ENCODE measurements at places on chromosomes 4 and X.

- no peak for DNase-seq
These were observed 2.7 kb upstream of the GRIA3 start for GRCh38 chrX:123181233-123181914.

DNA sequence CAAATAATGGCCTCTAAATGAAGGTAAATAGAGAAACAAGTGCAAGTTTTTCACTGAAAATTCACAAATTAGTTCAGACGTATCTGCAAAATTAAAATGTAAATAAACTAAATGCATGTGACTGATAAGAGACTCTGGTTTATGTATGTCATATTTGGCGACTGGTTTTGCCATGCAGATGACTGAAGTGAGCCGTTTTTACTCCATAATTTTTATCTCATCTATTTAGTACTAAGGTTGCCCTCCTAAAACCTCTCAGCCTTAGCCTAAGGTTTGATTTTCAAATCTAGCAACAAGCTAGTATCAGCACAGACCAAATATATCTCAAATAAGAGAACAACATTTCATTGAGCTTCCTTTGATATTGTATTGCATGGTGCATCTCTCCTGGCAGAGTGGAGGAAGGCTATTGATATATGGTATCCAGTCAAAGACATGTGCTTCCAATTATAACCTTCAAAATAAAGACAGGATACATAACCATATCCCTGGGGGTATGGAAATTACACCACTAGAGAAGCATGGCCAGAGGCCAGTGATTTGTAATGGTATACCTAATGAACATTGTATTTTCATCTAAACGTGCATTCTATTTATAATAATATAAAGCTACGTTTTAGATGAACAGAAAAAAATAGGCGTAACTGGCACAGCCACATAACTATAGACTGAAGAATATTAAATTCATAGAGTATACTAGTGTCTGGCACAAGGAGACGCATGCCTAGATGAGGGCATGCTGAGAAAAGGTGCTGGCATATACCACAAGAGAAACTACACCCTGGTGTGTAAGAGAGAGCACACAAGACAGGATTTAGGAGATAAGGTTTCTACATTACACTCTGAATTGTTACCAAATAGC is 392.6 kb upstream of the INTU start:
- DNase-seq, result no peak

- DNase-seq, result no peak
These were observed 21.1 kb upstream of the WDR17 start for GRCh38 chr4:176044589-176044951.

- no peak for DNase-seq
These were observed 9.3 kb upstream of the CUL4B start for GRCh38 chrX:120570011-120570600.

GRCh38 chrX:19566359-19567222 is 51.3 kb upstream of the MAP3K15 start:
- DNase-seq, result no peak

DNA sequence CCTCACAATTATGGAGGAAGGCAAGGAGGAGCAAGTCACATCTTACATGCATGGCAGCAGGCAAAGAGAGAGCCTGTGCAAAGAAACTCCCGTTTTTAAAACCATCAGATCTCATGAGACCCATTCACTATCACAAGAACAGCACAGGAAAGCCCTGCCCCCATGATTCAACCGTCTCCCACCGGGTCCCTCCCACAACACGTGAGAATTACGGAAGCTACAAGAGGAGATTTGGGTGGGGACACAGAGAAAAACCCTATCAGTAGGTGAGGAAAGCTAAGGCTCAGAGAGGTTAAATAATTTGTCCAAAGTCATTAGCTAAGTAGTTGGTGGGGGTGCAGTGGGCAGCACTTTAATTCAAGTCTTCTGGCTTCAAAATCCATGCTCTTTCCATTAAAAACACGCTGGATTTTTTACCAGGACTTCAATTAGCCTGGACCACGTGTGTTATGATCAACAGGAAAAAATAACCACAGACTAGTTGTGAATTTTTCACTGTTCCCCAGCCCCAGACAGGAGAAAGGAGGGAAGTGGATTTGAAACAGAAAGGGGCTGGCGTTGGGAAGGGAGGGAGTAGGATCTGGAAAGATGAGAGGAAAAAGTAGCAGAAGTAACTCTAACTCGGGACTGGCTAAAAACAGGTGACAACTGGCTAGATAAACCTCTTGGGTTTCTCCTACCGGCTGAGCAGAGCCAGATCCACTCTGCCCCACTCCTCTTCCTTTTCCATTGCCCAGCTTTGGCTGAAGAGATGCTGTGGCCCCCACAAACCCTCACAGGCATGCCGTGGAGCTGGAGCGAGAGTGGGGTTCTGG is 986 bp downstream of the MTMR8 start:
- DNase-seq, result no peak

DNA sequence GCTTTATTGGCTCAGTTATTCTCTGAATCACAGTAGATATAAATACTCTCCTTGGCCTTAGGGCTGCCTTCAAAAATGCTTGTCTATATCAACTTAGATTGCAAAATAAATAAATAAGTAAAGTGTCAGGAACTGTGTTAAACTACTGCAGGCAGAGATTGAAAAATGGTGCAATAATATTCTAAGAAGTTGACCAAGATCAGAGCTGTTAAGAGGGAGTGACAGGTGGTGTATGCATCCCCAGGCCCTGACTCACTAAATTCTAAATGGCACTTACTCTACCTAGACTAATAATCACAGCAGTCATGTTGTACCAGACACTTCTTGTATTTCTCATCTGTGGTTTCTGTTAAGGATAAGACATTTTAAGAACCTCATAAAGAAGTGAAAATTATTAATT is 235.1 kb upstream of the SPOCK3 start:
- DNase-seq, result no peak

DNA sequence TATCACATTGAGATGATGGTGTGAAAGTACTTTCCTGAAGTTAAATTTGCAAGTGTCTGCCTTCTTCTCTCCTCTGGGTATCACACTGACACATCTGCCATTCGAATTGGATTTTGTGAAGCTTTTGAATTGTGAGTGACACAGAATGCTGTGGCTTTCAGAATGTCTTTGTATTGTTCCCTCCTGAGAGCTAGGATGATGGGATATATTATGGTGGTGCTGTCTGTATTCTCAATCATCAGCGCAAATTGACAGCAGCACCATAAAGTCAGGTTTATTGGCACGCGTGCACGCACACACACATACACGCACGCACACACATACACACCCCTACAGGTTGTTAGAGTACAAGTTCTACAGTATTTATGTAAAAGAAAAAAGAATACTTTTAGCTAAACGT is 143.3 kb downstream of the AWAT2 start:
- DNase-seq, result no peak

- no peak for DNase-seq
These were observed 23.4 kb downstream of the PDE6B start for GRCh38 chr4:648579-649292.

- no peak for DNase-seq
These were observed 5.6 kb upstream of the TXK start for GRCh38 chr4:48139691-48140090.

DNA sequence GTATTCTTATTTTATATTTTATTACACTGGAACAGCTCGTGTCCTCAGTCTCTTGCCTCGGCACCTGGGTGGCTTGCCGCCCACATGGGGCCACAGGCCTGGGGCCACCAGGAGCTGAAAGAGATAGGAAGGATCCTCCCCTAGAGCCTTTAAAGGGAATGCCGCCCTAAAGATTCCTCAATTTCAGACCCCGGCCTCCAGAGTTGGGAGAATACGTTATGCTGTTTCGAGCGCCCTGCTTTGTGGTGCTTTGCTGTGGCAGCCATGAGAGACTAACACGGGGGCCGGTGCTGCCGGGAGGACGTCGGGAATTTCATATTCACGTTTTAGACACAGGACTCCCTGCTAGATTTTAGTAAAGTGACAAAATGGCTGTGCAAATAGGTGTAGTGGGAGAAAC is 33.2 kb downstream of the ACOX3 start:
- no peak for DNase-seq

DNA sequence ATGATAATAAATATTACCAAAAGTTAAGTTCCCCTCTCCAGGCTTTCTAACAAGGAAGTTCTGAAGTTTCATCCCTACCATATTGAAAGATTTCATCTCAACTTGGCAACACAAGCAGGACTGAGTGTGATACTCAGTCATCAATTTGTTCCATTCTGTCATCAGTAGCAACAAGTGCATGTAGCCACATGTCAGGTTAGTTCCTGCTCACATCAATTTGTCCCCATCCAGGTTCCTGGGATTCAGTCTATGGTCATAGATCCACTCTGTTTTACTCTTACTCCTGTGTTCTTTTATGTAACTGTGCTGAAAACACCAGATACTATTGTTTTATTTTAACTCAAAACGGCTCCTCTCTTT is 22.2 kb downstream of the SMPX start:
- no peak for DNase-seq

DNA sequence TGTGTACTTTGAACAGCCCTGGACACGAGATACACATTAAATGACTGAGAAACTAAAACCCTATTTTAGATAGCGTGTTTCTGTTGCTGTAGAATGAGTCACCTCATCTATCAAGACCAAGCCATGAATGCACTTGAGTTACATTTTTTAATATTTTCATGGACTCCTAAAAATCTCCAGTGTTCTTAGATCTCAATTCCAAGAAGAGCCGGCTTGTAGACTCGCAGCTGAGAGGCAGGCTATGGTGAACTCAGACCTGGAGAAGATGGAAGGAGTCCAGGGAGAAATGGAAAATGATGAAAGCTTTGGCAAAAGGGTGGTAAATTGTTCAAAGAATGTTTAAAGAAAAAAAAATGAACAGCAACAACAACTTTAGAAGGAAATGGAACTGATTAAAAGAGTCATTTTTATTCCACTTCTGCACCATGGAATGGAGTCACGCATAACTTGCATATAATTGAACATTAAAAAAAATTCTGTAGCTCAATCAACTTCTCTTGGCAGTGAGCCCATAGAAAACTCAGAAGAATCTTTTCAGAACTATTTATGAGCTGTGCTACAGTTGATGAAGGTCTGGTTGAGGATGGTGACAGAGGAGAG is 129.8 kb downstream of the MXRA5 start:
- no peak for DNase-seq

DNA sequence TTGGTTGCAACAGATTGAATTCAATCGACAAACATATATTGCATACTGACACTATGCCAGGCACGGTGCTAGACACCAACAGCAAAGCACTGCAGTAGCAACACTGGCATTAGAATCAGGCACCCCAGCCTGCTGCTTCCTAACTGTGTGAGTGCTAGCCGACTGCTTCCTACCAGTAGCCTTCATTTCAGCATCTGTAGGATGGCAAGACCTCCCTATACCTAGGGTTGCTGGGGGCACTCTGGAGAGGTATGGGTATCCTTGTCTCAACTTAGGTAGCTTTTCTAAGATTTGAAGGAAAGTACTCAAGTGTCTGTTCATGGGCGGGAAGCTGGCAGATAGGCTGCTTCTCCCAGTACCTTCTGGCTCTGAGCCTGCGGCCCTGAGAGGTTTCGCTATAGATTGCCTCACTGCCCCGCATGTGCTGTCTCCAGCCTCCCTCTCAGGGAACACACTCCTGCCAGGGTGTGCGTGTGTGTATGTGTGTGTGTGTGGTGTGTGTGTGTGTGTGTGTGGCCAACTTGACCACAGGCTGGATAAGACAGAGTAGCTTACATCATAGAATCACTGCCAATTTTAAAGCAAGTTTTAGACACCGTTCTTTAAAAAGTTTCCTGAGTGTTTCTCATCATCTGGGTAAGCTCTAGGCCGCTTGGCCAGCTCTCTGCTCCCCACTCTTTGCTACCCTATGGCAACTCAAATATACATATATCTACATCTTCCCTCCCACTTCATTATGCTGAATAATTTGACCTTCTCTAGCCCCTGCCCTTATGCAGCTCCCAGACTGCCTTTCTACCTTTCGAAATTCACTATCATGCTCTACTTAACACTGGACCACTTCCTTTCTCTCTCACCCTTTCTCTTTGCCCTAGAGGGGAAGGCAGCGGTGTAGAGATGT is 97.0 kb upstream of the PJA1 start:
- no peak for DNase-seq

GRCh38 chrX:49192722-49193328 is 6.7 kb upstream of the PRICKLE3 start:
- no peak for DNase-seq

GRCh38 chr4:98617358-98618047 is 40.9 kb downstream of the TSPAN5 start:
- no peak for DNase-seq

- no peak for DNase-seq
These were observed 43.0 kb downstream of the BANK1 start for GRCh38 chr4:101833480-101833879.

- no peak for DNase-seq
These were observed 2.9 kb downstream of the TMSB4X start for GRCh38 chrX:12977761-12978204.

DNA sequence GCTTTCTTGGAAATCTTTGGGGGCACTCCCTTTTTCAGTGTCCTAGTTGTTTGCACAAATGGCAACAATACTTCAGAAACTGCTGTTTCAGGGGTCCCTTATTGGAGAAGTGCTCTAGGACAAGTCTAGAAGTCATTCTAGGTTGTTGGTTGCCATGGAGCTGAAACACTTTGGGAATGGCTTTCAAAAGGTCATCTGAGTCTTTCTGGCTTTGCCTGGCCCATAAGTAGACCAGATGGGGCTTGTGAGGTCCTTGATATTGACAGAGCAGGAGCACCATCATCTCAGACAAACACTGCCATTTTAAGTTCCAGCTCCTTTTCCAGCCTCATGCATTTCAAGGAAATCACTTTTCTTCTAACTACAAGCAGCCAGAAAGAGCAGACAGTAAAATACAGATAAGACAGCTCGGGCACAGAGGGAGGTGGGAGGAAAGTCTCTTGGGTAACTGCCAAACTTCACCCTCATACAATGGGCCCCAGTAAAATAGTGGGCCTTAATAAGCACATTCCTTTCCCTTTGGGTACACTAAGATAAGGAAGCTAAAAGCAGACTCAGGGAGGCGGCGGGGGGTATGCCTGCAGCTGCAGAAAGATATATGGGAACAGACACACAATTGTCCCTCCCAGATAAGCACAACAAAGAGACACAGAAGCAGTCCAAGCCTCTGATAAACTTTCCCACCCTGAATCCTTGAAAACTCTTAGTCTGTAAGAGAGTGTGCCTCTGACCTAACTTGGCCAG is 8.5 kb upstream of the NXF3 start:
- DNase-seq, result no peak

GRCh38 chrX:78375894-78376293 is 48.5 kb upstream of the CYSLTR1 start:
- DNase-seq, result no peak
